CD4-positive, alpha-beta T cell treated with Interferon gamma for 1 hour (primary cell): ENCODE measurements at places on chromosomes 5 and 9.

DNA sequence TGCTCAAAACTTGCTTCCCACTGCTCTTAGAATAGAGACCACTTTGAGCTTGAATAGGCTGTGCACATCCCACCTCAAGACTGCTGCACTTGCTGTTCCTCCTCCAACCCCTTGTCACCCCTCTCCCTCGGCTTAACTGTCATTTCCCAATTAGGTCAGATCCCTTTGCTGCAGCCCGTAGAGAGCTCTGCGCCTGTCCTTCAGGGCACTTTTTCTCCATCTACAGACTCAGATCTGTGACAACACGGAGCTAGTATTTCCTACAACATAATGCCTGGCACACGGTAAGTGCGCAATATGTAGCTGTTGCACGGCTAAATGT, 485 bp upstream of the HABP4 start:
- DNase-seq, result no peak

GRCh38 chr5:68950125-68950524, 143.7 kb upstream of the SLC30A5 start:
- DNase-seq, result no peak

GRCh38 chr5:172015346-172015745, 8.9 kb upstream of the FBXW11 start:
- DNase-seq, result no peak

DNA sequence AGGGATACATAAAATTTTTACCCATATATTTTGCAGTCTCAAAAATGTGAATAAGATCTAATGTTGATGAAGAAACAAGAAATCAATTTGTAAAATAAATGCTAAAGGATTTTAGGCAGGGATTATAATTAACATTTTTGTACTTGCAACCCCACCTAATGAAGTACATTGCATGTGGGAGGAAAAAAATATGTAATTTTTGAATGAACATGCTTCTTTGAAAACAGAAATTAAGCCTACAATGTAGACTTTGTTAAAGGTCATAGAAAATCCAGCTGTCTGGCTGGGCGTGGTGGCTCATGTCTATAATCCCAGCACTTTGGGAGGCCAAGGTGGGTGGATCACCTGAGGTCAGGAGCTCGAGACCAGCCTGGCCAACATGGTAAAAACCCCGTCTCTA, 15.6 kb downstream of the SLC27A6 start:
- no peak for DNase-seq

DNA sequence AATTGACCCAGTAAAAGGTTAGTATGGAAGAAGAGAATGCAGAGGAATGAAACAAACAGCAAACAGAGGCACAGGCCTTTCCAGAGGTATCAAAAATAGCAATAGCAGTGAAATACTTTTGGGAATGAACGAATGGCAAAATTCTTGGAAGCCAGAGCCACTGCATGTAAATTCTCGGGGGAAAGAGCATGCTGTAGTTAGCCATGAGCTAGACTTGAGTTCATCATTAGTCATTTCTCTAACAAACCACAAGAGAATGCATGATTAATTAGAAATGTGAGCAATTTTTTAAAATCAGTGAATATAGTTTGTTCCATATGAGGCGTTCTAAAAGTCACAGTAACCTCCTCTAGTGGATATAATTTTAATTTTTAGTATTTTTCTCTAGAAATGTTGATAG, 170.3 kb upstream of the PRR16 start:
- no peak for DNase-seq

DNA sequence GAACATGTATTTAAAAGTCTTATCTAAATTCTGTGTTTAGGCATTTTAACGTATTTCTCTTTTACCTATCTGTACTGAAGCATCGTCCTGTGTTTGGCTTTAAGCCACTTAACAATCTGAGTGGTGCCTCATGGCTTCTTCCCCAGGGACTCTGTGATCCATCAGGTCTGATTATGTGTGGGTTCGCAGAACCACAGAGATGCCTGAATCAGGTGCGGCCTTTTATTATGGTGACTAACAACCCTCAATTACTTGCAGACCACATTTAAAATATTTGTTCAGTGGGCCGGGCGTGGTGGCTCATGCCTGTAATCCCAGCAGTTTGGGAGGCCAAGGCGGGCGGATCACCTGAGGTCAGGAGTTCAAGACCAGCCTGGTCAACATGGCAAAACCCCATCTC, 39.6 kb upstream of the SAP30L start:
- no peak for DNase-seq

DNA sequence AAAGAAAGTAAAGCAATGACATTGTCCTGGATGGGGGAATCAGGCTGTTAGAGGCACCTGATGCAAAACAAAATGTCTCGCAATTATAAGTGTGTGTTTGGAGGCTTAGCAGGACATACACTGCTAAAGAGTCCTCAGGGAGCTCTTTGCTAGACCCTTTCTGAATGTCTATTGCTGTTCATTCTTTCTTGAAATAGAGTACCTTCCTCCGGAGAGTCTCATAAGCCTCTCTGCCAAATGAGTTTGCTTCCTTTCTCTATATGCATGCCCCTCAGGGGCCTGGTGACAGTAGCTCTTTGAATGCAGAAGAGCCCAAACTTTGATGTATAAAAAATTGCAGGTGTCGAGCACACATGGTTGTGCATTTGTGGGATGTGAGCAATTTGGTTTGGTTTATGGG, 26.4 kb upstream of the ADAMTSL1 start:
- no peak for DNase-seq

GRCh38 chr5:27722337-27722736, 684.0 kb upstream of the CDH9 start:
- DNase-seq, result no peak

- DNase-seq, result no peak
Observed at GRCh38 chr9:90722071-90722470, 79.4 kb upstream of the DIRAS2 start.

DNA sequence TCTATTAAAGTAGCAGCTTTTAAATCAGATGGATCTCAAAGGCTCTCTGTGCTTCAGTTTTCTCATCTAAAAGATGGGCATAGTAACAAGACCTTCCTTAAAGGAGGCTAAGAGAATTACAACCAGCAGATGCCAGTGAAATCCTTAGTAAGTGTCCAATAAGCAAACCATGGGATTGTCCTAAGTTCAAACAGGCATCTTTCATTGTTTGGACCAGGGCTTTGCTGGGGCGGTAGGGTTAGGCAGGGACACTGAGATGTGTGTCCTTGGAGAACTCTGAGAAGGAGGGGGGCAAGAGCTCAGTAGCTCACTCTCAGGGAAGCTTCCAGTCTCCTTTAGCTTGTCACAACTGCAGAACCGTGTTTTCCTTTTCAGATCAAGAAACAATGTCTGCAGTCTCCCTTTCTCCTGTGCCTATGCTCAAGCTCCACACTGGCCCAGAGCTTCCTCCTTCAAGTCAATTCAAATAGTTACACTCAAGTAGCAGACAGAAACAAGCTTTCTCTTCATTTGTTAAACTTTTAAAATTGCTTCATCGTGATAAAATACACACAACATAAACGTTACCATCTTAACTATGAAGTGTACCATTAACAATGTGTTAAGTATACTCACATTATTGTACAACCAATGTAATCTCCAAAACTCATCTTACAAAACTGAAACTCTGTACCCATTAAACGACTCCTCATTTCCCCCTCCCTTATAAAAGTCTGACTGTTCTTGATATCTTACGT, 216.2 kb downstream of the PIK3R1 start:
- DNase-seq, result no peak

- DNase-seq, result no peak
Observed at GRCh38 chr5:157463621-157464518, 3.9 kb downstream of the NIPAL4 start.

- DNase-seq, result no peak
Observed at GRCh38 chr5:66969963-66970362, 226.6 kb downstream of the CD180 start.

DNA sequence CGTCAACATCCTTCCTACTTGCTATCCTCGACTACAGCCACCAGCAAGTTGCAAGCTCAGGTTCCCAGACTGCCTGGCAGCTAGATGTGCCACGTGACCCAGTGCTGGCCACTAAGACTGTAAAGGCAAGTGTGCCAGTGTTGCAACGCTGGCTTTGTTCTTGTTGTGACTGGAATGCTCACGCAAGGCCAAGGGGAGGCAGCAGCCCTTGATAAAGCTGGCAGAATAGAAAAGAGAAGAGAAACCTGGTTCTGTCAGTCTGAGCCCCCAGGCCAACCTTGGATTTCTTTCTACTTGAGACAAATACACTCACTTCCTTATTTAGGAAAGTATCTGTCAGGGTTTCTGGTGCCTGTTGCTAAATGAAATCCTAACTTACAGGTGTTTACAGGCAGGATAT, 113.0 kb downstream of the KLHL3 start:
- DNase-seq, result peak; percentile 43

- DNase-seq, result no peak
Observed at GRCh38 chr9:96460882-96461281, 10.9 kb downstream of the HABP4 start.
